ENCODE measurements at places on chromosomes 16 and 17.

- no peak for DNase-seq
Measured at GRCh38 chr17:73118139-73118538, 25.7 kb upstream of the SLC39A11 start.

DNA sequence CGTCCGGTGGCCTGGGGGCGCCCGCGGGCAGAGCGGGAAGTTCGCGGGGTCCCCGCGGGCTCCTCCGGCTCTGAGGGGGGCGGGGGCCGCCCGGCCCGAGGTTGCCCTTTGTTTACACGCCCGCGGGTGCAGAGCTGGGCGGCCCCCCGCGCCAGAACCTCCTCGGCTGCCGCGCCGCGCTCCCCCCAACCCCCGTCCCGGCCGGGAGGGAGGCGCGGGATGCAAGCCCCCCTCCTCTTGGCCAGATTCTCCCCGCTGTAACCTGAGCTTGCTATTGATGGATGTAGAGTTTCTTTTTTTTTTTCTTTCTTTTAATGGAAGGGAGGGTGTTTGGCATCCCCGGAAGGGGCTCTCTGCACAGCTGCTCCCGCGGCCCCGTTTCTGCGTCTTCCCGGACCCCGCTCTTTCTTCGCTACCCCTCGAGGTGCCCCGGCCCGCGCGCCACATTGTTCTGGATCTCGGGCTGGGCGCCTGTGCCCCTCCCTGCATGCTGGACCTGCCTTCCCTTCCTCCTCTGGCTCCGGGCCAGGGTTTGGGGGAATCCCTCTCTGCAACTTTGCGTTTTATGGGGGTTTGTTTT, 646 bp downstream of the CBX2 start:
- DNase-seq = peak; percentile 93

DNA sequence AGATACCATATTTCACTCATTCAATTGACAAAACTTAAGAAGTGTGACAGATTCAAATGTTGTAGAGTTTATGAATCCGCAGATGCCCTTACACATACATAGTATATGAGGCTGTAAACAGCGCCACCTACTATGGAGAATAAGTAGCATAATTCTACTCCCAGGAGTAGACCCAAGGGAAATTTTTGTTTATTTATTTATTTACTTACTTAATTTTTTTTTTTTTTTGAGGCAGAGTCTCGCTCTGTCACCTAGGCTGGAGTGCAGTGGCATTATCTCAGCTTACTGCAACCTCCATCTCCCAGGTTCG, 35.5 kb downstream of the GAN start:
- DNase-seq = no peak

- DNase-seq = peak; percentile 71
Measured at GRCh38 chr16:4477966-4478365, 1.8 kb downstream of the HMOX2 start.

- DNase-seq = no peak
Measured at GRCh38 chr16:11637320-11637719, 30.9 kb upstream of the SNN start.

DNA sequence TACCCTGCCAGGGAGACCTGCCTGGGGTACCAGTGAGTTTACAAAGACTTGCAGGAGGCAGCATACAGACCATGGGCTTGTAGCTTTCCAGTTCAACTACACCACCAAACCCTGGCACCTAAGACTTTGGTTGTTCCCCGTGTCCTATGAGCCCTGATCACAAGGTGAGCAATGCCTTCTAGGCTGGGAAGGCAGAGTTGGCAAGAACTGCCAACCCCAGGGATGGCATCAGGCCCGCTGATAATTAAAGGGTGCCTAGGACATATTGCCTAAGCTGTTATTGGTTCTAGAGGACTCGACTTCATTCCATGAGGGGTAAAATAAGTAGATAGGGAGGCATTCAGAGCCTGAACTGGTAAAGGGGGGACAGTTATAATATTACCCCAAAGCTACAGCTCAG, 41.3 kb downstream of the CDH13 start:
- no peak for DNase-seq

DNA sequence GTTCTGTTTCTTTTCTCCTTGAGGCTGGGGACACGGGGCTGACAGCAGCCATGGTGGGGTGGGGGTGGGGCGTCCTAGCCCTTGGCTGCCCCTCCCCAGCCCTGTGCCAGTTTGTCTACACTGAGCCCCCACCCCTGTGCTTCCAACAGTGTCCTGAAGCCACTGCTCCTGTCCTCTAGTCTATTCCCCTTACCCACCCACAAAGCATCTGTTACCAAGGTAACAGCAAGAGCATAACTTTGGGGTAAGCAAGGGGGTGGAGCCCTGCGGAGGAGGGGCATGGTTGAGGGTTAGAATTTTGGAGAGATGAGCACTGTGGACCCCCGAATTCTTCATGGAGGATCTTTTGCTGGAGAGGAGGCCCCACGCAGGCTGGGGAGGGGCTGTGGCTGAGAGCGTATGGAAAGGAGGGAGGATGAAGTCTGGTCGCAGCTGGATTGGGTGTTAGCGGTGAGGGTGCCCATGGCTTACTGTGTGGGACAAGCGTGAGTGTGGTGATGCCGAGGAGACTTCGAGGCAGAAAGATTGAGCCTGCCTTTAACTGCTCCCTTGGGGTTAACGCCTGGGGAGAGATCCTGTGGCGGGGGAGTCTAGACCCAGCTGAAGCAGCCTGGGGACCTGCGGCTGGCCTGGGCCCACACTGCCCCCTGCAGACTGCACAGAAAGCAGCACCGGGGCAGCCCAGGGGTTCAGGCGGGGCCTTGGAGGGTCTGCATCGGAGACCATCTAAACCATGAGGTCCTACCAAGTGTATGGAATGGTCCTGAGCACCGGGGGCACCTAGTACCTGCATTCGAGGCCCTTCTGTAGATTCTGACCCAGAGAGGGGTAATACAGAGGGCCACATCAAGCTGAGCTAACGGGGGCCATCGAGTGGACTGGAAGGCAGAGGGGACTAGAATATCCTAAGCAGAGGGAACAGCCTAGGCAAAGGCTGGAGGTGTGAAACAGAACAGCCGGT, 6.1 kb upstream of the STAC2 start:
- peak; percentile 94 for DNase-seq

GRCh38 chr17:14693382-14693781, 392.5 kb downstream of the HS3ST3B1 start:
- no peak for DNase-seq

- peak; percentile 45 for DNase-seq
Measured at GRCh38 chr17:1959871-1960544, 65.1 kb downstream of the RTN4RL1 start.

All from H7 (cell line).